OCI-M1 (cell line): ENCODE measurements at places on chromosomes 1 and 21.

- DNase-seq: peak; percentile 88
These were observed 7.9 kb downstream of the KIF21B start for GRCh38 chr1:201015551-201016091.

- DNase-seq: peak; percentile 51
These were observed 1.2 kb downstream of the HHIPL2 start for GRCh38 chr1:222546548-222547259.

DNA sequence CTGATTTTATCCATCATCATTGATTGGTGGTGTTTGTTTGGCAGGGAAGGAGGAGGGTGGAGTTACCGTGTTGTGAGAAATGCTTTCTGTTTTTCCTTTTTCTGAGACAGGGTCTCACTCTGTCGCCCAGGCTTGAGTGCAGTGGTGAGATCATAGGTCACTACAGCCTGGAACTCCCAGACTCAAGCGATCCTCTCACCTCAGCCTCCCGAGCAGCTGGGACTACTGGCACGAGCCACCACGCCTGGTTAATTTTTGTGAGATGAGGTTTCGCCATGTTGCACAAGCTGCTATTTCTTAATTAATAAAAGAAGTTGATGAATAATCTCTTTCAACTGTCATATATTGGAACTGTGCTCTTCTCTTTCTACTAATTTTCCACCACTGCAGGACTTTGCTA lies 44.3 kb downstream of the HUNK start:
- no peak for DNase-seq

DNA sequence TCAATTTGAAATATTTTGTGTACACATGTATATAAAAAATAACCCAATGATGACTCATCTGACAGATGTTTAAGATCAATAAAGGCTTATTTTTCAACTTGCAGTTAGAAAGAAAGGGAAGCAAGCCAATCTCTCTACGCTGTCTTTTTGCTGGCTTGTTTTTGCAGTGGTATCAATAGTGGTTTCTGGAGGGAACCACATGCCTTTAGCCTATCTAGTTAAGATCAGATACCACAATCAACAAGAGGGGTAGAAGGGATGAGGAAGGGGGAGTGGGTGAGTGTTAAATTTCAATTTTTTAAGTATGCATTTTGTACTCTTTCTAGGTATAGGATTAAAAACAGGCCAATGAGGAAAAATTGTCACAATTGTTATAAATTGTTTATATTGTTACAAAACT lies 276.2 kb downstream of the KCNH1 start:
- peak; percentile 24 for DNase-seq

- no peak for DNase-seq
These were observed 17.2 kb upstream of the OLIG2 start for GRCh38 chr21:33008333-33009051.

DNA sequence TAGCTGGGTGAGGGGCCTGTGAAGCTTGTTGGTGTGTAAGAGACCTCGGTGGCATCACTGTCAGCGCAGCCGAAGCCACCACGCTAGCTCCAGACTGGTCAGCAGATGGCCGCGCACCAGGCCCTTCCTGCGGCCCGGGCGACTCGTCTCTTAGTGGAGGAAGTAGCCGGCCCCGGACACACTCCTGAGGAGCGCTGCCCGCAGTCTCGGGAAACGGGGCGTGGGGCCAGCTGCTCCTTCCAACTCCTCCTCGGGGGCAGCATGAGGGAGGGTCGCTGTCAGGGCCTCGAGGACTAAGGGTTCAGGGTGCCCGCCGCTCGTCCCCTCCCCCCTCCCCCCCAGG lies 20.4 kb downstream of the H3-3A start:
- peak; percentile 64 for DNase-seq

GRCh38 chr1:31181515-31182343 lies 58.0 kb downstream of the NKAIN1 start:
- DNase-seq: peak; percentile 78

GRCh38 chr1:5961601-5962000 lies 30.6 kb downstream of the NPHP4 start:
- no peak for DNase-seq

DNA sequence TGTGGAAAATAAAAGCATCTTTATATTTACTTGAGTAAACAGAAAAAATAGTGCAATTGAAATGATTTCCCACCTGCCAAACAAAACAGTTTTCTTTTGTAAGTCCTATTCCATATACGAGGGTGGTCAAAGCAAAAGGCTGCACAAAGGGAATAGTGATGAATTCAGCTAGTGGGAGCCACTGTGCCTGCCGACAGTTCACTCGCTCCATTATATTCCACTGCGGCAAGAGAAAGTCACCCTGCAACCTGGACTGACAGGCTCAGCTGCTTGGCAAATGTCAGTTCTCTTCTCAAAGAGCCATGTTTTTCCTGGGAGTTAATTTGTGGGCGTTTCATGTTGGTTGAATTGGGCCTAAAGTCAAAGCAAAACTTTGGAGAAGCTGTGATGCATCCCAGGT lies 145.4 kb downstream of the LMO4 start:
- DNase-seq: no peak

DNA sequence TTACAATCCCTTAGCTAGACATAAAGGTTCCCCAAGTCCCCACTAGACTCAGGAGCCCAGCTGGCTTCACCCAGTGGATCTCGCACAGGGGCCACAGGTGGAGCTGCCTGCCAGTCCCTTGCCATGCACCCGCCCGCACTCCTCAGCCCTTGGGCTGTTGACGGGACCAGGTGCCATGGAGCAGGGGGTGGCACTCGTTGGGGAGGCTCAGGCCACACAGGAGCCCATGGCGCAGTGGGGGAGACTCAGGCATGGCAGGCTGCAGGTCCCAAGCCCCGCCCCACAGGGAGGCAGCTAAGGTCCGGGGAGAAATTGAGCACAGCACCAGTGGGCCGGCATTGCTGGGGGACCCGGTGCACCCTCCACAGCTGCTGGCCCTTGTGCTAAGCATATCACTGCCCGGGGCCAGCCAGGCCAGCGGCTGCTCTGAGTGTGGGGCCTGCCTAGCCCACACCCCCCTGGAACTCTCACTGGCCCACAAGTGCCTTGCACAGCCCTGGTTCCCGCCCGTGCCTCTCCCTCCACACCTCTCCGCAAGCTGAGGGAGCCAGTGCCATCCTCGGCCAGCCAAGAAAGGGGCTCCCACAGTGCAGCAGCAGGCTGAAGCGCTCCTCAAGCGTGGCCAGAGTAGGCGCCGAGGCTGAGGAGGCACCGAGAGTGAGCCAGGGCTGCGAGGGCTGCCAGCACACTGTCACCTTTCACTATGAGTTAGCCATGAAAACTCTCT lies 117.8 kb downstream of the LIPI start:
- DNase-seq: no peak

GRCh38 chr1:246214708-246215509 lies 292.2 kb downstream of the SMYD3 start:
- peak; percentile 98 for DNase-seq

DNA sequence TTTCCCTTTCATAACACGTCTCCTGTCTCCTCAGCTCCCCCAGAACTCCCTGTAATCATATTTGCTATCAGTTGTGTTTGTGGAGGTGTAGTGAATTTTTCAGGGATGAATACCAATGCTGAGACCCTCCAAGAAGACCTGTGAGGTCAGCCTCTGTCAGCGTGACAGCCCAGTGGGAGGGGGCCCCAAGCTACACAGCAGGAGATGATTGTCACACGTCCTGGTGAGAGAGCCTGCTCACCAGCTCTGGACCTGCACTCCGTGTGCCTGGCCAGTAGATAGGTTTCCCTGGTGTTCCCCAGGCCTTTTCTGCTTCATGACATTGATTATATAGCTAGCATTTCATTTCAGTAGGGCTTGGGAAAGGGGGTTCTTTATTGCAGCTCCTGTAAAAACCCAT lies 421.5 kb downstream of the KIF26B start:
- no peak for DNase-seq

DNA sequence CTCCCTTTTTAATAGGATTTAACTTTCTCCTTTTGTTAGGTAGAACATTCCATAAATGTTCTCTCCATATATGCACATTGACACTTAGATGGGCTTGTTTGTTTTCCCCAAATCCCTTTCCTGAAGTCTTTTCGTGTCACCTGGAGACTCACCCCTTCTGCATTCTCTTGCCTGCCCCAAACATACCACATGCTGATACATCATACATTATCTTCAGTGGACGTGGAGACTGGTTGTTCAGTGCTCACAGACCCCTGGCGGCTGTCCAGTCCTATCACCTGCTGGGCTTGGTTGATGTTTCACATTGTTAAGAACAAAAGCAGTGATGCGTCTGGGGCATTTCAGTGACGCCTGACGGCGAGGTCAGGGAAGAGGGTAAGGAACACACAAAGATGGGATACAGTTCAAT lies 22.2 kb downstream of the FMOD start:
- DNase-seq: peak; percentile 25

DNA sequence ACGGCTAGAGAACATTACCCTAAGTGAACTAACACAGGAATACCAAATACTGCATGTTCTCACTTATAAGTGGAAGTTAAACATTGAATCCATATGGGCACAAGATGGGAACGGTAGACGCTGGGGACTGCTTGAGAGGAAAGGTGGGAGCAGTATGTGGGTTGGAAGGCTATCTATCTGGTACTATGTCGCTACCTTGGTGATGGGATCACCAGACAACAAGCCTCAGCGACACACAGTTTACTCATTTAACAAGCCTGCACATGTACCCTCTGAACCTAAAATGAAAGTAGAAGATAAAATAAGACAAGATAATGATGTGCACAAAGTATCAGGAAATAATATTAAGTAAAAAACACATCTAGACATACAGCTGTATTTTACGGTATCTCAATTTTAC lies 819 bp downstream of the PYHIN1 start:
- no peak for DNase-seq

GRCh38 chr21:31088474-31088751 lies 50.1 kb upstream of the KRTAP19-8 start:
- no peak for DNase-seq

- DNase-seq: no peak
These were observed 36.1 kb upstream of the RGS1 start for GRCh38 chr1:192539297-192540092.

GRCh38 chr1:88188038-88188437 lies 496.0 kb upstream of the PKN2 start:
- DNase-seq: no peak

DNA sequence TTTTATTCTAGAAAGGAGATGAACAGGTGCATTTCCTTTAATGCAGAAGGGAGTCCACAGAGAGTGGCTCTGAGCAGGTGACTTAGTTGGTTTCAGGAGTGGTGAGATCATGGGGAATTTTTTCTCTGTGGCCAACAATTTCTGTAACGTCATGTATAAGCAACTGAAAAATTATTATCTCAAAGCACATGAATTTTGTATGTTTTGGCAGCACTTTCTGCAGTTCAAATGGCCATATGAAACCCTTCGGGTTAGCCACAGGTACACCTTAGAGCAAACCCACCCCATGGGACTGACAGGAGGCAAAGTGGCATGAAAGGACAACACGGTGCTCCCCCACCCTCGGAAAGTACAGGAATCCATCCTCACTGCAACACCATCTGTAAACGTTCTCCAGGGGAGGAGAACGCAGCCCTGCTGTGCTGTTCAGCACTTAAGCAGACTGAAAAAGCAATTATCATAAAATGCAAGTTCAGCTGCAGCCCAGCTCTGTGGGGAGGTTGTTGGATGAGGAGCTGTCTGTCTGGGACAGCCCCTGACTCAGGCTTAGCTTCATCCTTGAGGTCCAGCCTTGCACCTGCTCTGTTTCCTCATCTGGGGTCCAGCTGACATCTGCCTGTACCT lies 55.8 kb upstream of the CLDN14 start:
- DNase-seq: no peak

- DNase-seq: no peak
These were observed 4.3 kb upstream of the SORT1 start for GRCh38 chr1:109402025-109402424.

DNA sequence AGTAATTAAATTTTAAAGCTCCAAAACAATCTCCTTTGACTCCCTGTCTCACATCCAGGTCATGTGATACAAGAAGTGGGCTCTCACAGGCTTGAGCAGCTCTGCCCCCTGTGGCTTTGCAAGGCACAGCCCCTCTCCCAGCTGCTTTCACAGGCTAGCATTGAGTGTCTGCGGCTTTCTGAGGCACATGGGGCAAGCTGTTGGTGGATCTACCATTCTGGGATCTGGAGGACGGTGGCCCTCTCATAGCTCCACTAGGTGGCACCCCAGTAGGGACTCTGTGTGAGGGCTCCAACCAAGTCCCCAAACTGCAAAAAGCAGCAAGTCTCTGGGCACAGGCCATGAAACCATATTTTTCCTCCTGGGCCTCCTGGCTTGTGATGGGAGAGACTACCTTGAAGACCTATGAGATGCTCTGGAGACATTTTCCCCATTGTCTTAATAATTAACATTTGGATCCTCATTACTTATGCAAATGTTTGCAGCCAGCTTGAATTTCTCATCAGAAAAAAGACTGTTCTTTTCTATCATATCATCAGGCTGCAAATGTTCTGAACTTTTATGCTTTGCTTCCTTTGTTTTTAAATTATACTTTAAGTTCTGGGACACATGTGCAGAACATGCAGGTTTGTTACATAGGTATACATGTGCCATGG lies 554.1 kb upstream of the OLFM3 start:
- DNase-seq: peak; percentile 51

- no peak for DNase-seq
These were observed 569 bp downstream of the RCAN3 start for GRCh38 chr1:24503059-24503751.

DNA sequence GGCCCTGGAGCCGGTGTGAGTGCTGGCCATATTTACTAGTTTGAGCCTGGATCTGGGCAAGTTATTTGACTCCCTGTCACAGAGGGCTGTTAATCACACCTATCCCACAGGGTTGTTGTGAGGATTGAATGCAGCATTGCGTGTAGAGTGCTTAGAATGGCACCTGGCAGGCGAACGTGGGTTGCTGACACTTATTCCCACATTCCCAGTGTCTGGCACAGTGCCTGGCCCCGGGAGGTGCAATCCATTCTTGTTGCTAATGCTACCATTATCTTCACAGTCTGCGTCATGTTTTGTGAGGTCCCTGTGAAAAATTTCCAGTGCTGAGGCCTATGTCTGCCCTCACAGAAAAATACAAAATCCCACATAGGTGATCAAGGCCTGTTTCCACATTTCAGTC lies 66.1 kb downstream of the CD2 start:
- DNase-seq: no peak

GRCh38 chr1:225573216-225573615 lies 79.7 kb downstream of the ENAH start:
- DNase-seq: no peak
